Epithelial cell of esophagus (primary cell): ENCODE measurements at places on chromosomes 1 and 21.

DNA sequence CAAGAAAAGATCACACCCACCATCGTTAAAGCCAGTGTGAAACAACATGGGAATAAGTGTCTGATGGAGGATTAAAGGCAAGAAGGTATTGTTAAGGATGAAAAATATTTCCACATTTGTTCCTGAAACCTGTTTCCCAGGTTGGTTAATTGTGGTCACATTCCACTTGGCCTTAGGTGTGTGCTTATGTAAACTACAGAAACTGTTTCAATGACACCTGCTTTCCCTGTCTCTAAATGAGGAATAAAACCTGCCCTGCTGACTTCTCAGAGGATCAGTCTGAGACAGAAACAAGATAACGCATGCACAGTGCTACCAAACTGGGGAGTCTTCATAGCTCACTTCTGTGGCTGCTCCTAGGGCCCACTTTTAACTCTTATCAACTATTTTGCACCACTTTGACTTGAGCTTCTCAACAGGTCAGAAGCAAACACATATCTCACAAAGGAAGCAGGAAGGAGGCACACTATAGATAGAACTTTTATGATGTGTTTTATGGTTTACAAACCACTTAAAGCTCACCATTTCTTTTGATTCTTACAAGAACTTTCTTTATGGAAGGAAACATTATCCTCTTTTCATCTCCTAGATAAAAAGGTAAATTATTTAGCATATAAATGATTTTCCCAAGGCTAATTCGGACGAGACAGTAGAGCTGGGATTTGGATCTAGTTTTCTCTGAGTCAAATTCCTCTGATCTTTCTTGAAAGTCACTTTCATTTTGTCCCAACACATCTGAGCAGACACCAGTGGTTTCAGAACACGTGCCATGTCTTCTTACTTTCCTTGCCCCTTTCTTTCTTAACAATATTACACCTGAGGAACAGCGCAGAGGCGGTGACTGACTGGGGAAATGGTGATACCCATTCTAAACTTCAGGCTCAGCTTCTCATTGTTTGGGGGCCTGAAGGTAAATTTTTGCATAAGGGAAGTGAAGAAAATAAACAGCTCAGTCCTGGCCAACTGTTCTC is 33.4 kb downstream of the CYP2J2 start:
- peak; percentile 90 for DNase-seq

- peak; percentile 79 for DNase-seq
Observed at GRCh38 chr1:16348414-16349182, 3.7 kb downstream of the FBXO42 start.

DNA sequence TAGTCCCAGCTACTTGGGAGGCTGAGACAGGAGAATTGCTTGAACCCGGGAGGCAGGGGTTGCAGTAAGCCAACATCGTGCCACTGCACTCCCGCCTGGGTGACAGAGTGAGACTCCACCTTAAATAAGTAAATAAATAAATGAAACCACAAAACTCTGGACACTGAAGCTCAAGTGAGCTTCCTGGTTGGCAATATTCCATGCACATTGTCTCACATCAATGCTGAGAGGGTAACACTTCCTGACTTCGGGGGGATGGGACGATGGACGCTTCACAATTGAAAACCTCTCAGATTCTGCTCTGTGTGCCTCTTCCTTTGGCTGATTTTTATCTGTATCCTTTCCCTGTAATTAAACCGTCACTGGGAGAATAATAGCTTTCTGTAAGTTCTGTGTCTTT is 70.0 kb upstream of the ZNF644 start:
- DNase-seq = peak; percentile 10

GRCh38 chr1:221923929-221924598 is 182.2 kb upstream of the DUSP10 start:
- no peak for DNase-seq

GRCh38 chr1:1939296-1940122 is 20.4 kb upstream of the TMEM52 start:
- no peak for DNase-seq

DNA sequence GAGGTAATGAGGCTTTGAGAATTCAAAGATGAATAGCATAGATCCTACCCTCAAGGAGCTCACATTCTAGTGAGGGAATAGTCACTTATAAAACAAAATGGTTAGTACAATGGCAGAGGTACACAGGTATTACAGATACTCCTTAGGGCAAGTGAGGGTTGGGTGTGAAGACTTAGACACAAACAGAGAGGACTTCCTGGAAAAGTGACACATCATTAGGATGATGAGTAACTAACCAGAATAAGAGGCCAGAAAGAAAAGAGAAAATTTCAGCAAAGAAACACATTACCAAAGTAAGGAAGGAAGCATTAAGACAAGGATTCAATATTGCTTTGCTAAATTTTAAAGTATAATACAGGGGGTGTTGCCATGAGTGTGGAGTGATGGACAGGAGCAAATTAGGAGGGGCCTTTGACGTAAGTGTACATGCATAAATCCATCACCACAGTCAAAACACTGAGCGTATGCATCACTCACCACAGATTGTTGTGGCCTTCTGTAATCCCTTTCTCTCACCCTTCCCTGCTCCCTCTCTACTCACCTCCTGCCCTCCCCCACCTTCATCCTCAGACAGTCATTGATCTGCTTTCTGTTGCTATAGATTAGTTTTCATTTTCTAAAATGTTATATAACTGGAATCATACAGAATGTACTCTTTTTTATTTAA is 7.9 kb downstream of the CD53 start:
- peak; percentile 63 for DNase-seq

GRCh38 chr1:175630076-175630475 is 113.3 kb downstream of the TNR start:
- DNase-seq = no peak

GRCh38 chr21:32137266-32137665 is 141.6 kb downstream of the MIS18A start:
- no peak for DNase-seq

- no peak for DNase-seq
Observed at GRCh38 chr1:154527192-154527591, 25.0 kb upstream of the SHE start.

GRCh38 chr1:72485801-72486200 is 203.5 kb upstream of the NEGR1 start:
- DNase-seq = no peak

DNA sequence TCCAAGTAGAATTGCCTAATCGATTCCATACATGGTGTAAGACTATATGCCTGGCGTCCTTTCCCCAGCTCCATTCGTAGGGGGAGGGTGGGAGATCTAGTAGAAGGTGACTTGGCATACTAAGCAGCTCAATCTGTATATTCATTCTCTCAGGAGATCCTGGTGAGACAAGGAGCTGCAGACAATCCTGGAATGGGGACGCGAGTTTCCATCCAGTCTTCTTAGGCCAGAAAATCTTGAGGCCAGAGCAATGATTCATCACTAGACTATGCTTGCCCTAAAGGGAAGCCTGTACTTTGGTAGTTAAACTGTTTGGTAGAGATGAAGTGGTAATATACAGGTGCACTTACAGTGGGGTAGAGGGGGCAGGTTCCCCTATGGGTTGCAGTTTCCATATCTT is 468.7 kb downstream of the ADGRL2 start:
- DNase-seq = peak; percentile 79

DNA sequence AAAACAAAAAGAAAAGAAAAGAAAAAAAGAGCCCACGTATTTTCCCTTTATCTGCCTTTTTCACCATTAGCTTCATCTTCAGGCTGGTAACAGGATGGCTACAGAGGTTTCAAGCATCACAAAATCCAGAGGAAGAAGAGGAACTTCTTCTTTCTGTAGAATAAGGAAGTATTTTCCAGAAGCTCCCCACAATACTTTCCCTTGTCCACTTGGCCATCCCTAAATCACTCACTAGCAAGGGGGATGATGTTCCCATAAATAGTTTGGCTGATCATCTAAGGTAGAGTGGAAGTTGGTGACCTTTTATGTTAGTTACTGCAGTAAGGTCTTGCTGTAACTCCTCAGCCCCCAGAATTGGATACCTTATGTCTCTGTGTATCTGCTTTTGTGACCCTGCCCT is 45.1 kb upstream of the RNF11 start:
- DNase-seq = no peak

DNA sequence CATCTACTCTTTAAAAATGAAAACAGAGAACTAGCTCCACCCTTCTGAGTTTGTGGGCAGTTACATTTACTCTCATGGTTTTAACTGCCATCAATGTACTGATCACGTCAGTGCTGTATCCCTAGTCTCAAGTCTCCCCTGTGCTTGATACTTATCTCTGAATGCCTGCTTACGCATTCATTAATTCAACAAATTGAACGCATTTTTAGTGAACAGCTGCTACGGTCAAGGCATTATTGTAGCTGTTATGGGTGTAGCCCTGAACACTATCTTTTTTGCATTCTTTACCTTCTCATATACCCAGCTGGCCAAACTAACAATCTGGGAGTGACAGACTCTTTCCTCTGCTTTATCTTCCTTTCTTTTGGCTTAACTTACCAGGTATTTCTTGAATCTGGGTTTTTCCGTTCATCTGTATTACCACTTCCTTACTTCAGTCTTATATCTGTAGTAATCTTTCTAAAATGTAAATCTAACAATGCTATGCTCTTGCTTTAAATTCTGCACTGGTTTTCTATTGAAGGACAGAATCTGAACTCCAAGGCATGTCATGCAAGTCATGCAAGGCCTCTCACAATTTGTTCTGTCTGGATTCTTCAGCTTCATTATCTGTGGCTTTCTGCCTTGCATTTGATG is 33.3 kb downstream of the SMG7 start:
- no peak for DNase-seq

GRCh38 chr1:97396463-97396862 is 524.4 kb downstream of the DPYD start:
- no peak for DNase-seq

GRCh38 chr1:34858901-34859445 is 576 bp downstream of the SMIM12 start:
- DNase-seq = peak; percentile 4

DNA sequence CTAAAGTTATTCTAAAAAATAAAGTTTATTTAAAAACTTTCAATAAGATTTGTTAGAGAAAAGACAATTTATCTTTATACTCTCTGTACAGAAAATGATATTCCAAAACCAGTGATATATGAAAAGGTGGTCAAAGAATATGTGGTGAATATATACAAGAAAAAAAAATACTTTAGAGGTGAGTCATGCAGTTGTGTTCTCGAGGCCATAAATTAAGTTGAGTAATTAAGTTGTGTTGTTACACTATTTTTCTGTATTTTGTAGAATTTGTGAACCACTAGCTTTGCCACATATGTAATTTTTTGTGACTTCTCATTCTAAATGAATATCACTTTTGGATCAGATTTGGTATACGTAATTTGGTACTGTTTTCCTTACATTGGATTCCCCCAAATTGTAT is 23.6 kb upstream of the DUSP10 start:
- DNase-seq = peak; percentile 31

DNA sequence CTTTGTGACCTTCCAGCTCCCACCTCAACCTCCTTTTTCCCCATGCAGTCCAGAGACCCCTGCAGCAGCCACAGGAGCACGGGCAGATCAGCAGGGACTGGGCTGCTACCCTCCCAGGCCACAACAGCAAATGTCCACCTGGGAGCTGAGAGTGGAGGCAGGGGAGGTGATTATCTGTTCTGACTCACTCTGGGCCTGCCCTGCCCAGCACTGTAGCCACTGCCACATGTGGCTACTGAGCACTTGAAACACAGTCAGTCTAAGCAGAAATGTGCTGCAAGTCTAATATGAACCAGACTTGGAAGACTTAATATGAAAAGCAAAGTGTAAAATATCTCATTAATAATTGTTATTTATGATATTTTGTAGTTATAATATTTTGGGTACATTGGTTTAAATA is 148.9 kb upstream of the VANGL1 start:
- peak; percentile 57 for DNase-seq

DNA sequence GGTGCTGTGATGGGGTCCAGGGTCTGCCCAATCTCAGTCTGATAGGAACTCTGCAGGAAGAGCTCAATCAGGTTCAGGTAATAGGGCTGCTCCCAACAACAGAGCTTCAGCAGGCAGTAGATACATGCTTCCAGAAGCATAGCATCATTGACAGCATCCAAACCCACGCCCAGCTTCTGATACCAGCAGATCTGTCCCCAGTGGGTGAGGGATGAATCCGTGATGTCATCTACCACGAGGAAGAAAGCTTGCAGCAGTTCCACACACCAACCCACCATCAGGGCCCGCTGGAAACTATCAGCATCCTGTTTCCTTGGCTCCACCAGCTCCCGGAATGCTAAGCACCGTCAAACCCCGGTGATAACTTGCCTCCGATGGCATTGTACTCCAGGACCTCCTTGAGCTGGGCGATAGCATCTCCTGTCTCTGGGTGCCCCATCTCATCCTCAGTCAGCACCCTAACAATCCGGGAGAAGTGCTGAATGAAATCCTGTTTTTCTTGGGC is 14.7 kb downstream of the NEK2 start:
- no peak for DNase-seq

DNA sequence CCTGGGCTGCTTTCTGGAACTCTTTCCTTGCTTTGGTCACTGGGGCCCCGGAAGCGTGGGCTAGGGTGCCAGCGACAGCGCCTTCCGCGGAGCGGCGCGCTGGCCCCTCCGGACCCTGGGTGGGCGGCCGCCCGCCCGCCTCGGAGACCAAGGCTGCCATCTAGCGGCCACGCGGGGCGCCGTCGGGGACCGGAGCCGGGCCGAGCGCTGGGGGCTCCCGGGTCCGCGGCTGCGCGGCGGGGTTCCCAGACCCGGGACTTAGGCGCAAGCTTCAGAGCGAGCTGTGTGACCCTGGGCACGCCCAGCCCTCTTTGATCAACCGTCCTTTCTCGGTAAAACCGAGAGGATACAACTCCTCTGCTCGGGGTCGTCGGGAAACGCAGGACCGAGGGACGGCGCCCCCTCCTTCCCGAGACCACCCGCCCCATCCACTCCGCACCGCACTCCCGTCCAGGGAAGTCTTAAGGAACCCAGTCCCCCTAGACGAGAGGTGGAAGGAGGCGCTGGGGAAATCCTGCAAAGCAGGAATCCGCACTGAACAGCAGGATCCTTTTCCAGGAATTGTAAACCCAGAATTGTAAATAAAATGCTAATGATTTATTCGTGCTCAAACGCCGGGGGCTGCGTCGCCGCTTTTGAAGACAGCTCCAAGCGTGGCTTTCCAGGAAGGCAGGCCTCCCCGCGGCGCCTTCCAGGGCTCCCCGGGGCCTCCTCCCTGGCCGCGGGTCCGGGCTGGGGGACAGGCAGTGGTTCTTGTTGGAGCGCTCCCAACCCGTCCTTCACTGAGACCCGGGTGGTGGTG is 41.2 kb downstream of the RRAGC start:
- no peak for DNase-seq

- DNase-seq = peak; percentile 98
Observed at GRCh38 chr1:15680561-15681348, 3.4 kb upstream of the PLEKHM2 start.

DNA sequence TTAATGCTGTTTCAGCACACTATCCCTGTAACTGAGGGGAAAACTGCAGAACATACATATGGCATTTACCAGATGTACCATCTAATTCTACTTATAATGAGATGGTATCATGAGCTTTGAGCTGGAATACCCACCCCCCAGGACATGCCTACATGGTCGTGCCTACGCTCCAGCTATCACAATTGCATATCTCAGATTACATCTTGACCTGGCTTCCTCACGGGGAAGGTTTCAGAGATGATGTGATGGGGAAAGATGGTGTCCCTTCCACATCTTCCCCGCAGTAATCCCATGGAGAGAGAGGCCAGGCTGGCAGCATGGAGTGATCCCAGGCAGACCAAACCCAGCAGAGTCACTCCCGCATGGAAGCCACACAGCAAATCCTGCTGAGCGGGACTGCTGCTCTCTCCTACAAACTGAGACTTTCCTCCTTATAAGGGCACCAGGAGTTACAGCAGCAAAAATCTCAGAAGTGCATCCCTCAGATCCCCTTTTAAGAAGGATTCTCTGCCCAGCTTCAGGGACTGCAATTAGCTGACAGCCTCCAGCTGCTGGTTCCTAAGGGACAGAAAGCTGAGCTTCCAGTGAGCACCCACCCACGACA is 67.1 kb downstream of the KCNH1 start:
- no peak for DNase-seq
